Jurkat, Clone E6-1 (cell line): ENCODE measurements at places on chromosomes 6 and 20.

GRCh38 chr6:44115866-44116265 is 11.4 kb downstream of the MRPL14 start:
- peak; percentile 41 for DNase-seq

DNA sequence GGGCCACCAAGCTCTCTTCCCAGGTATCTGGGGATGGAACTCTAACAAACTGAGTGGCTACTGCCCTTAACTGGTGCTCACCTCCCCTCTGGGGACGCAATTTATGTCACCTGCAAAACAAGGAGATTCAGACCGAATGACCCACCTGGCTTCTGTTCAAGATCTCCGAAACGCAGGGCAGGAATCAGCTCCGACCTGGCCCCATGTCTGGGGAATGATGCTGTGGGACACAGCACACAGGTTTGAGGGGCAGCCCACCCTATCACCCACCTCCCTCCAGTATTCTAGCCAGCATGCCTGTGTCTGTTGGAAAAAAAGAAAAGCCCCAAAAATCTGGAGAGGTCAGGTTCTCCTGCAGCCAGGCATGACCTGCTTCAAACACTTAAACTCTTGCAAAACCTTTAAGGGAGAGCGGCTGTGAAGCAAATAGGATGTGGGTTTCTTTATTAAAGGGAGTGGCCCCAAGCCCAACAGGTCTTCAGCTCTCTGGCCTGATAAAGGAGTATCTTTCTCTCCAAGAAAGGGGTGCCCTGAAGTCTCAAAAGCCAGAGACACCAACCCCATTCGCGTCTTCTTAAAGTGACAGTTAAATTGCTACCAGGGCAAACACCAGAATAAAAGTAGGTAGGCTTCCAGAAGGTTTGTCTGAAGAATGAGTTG is 6.4 kb downstream of the PREX1 start:
- no peak for DNase-seq

GRCh38 chr6:97849390-97849789 is 566.4 kb upstream of the MMS22L start:
- no peak for DNase-seq

DNA sequence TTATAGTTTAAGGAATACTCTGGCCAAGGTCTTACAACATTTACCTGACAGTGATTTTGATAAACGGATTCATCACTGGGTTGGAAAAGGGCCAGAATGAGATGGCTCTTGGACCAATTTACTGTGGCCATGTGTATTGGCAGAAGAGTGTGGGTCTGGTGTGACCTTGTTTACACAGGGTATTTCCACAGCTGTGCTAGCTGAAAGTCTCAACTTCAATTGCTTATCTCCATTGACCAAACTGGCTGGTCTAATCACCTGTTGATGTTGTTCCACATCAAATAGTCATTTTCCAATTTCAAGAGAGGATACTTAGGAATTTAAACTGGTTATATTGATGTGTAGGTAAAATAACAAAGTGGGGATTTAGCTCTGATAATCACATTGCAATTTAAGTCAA is 501.6 kb upstream of the MAP3K7 start:
- no peak for DNase-seq

- DNase-seq: no peak
Measured at GRCh38 chr6:167987396-167988153, 9.9 kb upstream of the KIF25 start.

DNA sequence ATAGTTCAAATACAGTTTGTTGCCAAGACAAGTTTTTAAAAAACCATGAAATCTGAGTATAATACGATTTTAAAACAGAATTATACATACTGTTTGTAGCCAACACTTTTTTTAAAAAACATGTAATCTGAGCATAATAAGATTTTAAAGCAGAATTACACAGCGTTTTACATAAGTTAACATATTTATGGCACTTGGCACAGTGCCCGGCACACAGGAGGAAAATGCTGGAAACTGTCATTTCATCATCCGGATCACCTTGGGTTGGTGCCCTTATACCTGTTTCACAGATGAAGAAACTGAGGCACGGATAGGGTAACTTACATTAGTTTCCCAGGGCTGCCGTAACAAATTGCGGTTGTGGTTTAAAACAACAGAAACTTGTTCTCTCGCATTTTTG is 193.0 kb downstream of the BMP7 start:
- no peak for DNase-seq

DNA sequence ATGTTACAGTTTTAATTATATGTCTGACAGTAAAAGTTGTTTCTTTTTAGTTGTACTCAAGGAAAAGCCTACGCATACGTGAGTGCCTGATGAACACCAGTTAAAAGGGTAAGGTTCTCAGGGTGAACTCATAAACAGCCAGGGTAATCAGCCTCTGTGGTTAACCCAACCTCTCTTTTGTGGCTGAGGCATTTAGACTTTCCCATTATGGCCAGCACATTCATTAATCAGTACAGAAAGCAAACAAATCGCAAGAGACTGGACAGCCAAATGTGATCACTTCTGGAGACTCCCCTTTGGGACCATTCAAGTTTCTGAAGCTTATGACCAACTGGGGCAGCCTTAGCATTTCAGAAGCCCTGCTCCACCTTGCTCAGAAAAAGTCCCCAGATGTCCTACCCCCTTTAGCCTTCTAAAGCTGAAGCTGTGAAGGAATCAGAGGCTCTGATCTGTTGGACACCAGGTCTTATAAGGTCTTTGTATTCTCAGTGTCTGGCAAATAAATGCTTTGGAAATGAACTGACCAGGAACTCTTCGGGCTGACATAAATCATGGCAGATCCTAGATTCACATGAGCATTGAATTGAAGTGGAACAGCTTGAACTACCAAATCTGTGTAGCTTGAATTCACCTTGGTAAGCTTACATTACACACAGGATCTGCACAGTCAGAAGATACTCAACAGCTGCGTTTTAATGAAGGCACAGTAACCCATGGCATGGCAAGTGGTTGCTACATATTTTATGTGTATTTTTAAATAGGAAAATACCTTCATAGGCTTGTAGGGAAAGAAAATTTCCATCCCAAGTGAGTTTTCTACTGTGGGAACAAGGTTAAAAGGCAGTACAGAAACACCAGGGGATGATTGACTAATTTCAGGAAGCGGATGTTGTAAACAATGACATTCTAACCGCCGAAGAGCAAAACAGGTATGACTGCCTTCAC is 18.7 kb downstream of the IL20RA start:
- no peak for DNase-seq

- no peak for DNase-seq
Measured at GRCh38 chr20:23095499-23095898, 9.4 kb upstream of the CD93 start.

GRCh38 chr6:24257282-24257681 is 100.6 kb downstream of the DCDC2 start:
- DNase-seq: no peak

DNA sequence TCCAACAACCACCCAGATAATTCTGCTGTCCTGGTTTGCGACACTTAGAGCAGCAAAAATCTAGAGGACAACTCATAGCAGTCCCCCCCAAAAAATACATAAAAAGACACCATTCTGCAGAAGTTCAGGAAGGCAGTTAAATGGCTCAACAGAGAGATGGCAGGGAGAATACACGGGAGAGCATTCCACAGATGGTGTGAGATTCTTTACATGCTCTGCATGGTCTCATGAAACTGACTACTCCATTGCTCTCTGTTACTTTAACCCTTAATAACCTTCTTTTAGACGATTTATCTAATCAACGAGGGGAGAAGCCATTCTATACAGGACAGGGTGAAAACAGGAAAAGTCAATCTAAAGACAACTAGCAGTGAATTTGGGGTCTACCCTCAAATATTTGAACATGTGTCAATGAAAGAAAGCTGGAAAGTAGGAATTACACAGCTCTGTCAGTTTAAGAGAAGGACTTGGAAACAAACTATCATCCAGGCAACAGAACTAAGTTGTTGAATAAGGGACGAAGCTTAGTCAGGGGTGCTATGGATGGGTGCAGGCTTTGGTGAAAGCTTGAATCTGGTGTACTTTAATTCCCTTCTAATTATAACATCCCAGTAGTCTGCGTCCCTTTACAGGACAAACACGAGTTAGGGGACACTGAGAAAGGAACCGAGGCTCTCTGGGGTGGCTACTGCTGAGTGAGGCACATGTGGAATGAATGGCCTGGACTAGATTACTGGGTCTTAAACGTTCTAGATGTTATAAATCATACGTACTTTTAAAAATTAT is 5.1 kb downstream of the PERP start:
- no peak for DNase-seq
